Neural progenitor cell (in vitro differentiated cells): ENCODE measurements at places on chromosomes 7 and 10. TPM values are rescaled to one million over a fixed set of nuclear protein-coding genes. Genes with fewer than 3 reads are reported as not detected.

DNA sequence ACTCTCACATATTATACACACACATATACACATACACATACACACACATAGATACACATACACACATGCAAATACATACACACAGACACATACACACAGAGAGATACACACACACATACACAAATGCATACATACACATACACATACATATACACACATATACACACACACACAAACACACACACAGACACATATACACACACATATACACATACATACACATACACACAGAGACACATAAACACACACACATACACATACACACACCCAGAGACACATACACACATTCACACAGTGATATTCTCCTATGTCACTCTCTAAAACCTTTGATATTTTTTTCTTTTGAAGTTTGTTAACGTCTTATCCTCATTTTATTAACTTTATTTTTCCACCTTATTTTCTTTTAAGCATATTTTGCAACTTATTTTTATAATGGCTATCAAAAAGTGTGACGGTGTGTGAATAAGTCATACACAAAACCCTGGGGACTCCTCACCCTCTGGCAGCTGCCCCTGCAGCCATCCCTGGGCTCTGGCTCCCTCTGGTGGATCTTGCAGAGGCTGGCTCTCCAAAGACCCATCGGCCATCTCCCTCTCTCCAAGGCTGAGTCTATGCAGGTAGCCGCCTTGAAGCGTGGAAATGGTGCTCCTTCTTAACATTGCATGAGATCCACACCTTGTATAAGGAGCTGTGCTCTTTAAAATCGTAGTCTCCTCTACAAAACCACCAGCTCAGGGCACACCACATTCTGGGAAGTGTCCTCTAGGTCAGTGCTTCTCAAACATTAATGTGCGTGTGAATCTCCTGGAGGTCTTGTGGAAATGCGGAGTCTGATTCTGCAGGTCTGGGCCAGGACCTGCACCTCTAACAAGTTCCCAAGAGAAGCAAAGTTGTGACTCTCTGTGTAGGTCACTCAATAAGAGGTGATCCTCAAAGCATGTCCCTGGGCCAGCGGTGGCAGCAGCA, 4.1 kb upstream of the C10orf120 start:
- no peaks in the 10 kb centered on the region for H3K36me3 ChIP-seq
- H3K4me3 ChIP-seq = no peak overlapping the region
- no peaks in the 10 kb centered on the region for H3K27me3 ChIP-seq
- peak; percentile 82 for DNase-seq
- H3K4me1 ChIP-seq = no peaks in the 10 kb centered on the region

DNA sequence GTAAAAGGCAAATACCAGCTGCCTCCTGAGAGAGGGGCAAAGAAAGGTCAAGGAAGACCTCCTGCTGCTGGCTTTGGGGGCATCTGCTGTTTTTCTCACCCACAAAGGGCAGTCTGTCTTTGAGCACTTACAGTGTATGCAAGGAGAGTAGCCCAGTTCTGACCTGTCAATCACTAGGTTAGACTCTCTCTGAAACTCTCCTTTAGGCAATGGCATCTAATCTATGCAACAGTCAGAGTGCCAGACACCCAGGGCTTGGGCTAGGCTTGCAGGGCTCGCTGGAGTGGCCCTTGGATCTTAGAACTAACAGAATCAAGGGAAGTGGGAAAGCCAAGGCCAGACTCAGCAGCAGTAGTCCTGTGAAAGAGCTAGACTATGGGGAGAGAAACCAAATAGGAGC, 522.9 kb downstream of the NRG3 start:
- DNase-seq = peak; percentile 28
- H3K27ac ChIP-seq = no peak overlapping the region
- no peaks in the 10 kb centered on the region for H3K27me3 ChIP-seq
- peaks cover 14% of the 10 kb centered on the region for H3K4me1 ChIP-seq
- H3K4me3 ChIP-seq = no peak overlapping the region

- no peak overlapping the region for H3K4me3 ChIP-seq
- H3K4me1 ChIP-seq = peaks cover 16% of the 10 kb centered on the region
- no peak for DNase-seq
- H3K27me3 ChIP-seq = no peaks in the 10 kb centered on the region
- no peak overlapping the region for H3K27ac ChIP-seq
Measured at GRCh38 chr10:33111488-33112051, 153.5 kb upstream of the ITGB1 start.

DNA sequence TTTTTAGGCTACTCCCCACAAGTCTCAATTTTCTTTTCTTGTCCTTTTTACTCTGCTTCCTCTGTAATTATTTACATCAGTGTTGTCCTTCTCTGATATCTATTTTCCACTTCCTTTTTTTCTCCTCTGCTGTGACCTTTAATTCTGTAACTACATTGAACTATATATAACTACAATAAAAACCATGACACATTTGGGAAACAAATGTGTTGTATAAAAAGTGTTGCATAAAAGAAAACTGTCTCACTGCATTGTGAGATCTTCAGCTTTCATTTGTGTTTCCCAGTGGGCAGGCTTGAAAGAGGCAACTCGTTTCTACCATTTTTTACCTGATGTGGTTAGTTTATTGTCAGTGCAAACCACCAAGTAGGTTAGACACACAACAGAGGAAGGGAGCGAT, 483.9 kb upstream of the NRP1 start:
- no peaks in the 10 kb centered on the region for H3K27me3 ChIP-seq
- no peak overlapping the region for H3K27ac ChIP-seq
- DNase-seq = no peak
- no peak overlapping the region for H3K4me3 ChIP-seq
- no peaks in the 10 kb centered on the region for H3K36me3 ChIP-seq

DNA sequence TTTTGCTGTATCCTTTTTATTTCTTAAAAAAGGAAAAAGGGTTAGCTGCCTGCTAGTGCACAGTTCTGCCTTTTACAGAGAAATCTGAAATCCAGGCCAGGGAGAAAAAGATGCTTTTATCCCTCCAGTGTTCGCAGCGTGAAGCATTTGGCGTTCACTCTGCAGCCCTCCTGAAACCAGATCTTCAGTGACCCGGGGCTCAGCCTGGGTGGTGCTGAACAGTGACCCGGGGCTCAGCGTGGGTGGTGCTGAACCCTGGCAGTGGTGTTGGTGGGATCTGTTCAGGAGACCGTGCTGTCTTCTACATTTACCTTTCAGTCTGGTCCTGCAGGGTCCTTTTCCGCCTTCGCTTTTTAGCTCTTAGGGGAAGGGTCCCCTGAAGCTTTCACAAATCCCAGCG, 164.7 kb upstream of the KLF6 start:
- peaks cover 7% of the 10 kb centered on the region for H3K4me1 ChIP-seq
- no peak overlapping the region for H3K27ac ChIP-seq
- H3K4me3 ChIP-seq = no peak overlapping the region
- peak; percentile 22 for DNase-seq
- H3K27me3 ChIP-seq = no peaks in the 10 kb centered on the region
- H3K36me3 ChIP-seq = no peaks in the 10 kb centered on the region

DNA sequence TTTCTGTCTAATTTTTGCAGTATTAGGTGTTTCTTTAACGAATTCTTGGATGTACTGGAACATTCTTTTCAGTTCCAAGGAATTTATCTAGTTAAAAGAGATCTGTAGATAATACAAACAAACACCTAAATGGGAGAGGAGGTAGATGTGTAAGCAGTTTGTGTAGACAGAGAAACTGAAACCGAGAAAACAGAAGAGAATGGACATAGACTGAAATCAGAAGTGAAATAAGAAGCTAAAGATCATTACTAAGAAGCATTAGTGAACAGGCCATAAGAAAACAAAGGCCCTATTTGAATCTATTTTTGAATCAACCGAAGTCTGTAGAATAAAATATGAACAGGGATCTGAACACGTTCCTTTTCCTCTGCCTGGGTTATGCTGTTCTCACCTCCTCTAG, 26.5 kb upstream of the TMEM229A start:
- H3K4me1 ChIP-seq = no peaks in the 10 kb centered on the region
- no peak overlapping the region for H3K4me3 ChIP-seq
- no peaks in the 10 kb centered on the region for H3K27me3 ChIP-seq
- H3K27ac ChIP-seq = no peak overlapping the region

GRCh38 chr7:121107923-121108498, 119.5 kb downstream of the CPED1 start:
- no peaks in the 10 kb centered on the region for H3K27me3 ChIP-seq
- no peak overlapping the region for H3K27ac ChIP-seq
- H3K4me3 ChIP-seq = no peak overlapping the region
- no peaks in the 10 kb centered on the region for H3K36me3 ChIP-seq

TBXAS1 gene
- 1.5 TPM in 1 of 2 replicates, not detected in the other for total RNA-seq
